ENCODE measurements at places on chromosomes 2 and 18.

GRCh38 chr2:53964257-53964952 lies 6.4 kb downstream of the PSME4 start:
- no peak for DNase-seq

- DNase-seq, result no peak
Measured at GRCh38 chr2:48380989-48381625, 148.8 kb upstream of the STON1 start.

DNA sequence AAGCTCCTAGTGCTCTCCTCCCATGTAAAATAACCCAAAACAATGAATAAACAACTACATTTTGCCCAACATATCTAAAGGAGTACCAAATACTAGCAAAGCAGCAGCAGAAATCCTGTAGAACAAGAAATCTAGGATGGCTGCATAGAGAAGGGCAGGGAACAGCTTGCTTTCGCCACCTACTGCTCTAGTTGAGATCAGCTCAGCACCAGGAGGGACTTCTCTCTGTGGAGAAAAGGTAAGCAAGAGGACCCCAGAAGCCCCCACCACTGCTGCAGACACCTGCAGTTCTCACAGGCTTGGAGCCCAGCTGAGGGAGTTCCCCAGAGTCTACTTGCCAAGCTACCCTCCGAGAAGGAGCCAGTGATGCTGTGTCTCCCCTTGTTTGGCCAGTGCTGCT lies 243.0 kb upstream of the CHST9 start:
- no peak for DNase-seq

DNA sequence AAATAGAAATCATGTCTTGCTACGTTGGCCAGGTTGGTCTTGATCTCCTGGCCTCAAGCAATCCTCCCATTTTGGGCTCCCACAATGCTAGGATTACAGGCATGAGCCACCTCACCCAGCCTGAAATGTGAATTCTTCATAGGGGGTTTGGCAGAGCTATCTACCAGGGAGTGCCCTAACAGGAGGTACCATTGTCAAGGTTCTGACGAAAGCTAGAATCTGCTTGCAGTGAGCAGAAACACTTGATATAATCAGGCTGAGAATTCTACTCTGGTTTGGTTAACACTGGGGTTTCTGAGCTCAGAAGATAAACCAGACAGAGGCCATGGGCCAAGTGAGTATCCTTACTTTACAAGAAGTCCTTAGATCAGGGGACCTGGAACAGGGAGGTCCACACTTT lies 7.2 kb upstream of the LAMA3 start:
- no peak for DNase-seq

Data from epithelial cell of prostate (primary cell).